Amygdala (tissue), 56 donors: ENCODE measurements at places on chromosomes 2 and 18.

DNA sequence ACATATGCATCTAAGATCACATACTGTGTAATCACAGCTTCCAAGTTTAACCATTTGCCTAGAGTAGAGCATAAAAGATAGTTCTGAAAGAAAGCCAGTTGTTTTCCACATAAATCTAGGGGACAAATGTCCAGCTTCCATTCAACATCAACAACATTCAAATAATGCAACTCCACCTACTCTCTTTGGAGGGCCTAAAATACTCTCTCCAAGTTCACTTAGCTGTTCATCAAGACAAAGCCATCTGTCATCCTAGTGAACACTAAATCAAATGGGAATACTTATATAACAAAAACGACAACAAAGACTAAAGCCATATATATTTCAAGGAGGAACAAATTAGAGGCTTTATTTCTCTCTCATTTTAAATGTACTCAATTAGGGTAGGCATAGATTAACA is 221.5 kb upstream of the CDH2 start:
- DNase-seq, result no peak

DNA sequence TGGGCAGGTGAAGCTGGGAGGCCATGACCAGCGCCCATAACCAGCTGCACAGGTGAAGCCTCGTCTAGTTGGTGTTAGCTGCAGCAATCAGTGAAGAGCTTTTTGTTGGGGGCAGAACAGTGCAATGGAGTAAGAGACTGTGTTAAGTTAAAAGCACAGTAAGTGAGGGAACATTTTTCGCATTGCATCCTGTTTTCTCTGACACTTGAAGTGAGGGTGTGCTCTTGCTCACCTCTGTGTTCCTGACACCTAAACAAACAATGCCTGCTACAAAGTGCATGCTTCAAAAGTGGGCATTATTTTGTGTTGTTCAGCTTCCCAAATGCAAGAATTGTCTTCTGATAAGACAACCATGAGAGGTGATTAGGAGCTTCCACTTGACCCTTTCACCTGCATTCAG is 324.0 kb upstream of the ACVR2A start:
- no peak for DNase-seq

GRCh38 chr2:160097326-160097725 is 34.9 kb upstream of the PLA2R1 start:
- DNase-seq, result no peak

DNA sequence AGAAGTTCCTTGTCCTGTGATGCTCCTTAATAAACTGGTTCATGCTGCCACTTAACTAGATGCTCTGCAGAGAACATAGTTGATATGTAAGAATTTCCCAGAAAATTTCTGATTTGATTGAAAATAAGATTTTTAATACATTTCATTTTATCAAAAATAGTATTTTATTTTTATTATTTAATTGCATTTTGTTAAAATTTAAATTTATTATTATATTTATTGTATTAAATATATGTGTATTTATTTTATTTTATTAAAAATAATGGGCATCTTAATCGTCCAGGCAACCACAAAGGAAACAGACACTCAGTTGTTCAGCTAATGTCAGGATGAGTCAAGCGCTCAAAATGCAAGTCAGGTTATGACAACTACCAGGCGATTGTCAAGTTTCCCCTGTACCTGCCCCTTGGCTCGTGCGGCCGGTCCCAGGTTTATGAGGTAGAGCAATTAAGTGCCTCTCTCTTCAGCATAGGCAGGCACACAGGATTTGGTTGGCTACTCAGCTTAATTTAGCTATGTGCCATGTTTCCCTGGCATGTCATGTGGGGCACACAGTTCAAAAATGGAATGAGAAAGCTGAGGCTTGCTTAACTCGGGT is 361.2 kb downstream of the RND3 start:
- DNase-seq, result no peak

DNA sequence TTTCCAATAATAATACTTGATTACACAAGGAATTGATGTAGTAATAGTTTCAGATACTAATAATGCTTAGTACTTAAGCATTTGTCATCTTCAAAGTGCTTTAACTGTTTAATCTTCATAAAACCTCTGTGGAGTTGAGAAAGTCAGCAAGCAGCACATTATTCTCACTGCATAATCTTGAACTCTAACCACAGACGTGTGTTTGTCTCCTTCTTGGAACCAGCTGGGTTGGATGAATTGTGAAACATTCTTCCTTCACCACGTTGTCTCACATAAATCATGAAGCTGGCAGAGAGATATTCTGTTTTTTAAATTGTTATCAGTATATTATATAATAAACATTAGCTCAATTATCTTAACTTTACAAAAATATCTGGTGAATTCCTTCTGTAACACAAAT is 55.1 kb upstream of the LDAH start:
- no peak for DNase-seq

DNA sequence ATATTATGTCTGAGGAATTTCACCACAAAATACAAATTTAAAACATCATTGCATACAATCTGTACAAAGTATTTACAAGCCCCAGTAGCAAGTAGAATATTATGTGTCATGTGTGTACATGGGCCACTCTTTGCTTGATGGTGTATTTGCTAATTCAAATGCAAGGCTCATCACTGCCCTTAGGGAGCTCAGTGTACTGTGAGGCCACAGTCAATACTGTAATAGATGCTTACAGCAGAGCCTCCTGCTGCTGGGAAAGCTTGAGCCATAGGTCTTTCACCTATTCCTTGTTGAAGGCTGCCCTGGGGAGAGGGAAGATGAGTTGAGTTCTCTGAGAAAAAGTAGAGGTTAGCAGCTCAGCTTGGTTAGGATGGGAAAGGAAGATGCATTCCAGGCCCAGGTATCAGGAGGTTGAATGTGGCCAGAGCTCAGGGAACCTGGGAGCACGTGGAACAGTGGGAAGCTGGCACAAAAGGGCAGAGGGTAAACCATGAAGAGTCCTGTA is 189.6 kb downstream of the LRP1B start:
- no peak for DNase-seq

- DNase-seq, result no peak
Observed at GRCh38 chr2:175227393-175227792, 45.9 kb upstream of the ATP5MC3 start.

GRCh38 chr18:11020161-11020853 is 129.1 kb downstream of the PIEZO2 start:
- no peak for DNase-seq

DNA sequence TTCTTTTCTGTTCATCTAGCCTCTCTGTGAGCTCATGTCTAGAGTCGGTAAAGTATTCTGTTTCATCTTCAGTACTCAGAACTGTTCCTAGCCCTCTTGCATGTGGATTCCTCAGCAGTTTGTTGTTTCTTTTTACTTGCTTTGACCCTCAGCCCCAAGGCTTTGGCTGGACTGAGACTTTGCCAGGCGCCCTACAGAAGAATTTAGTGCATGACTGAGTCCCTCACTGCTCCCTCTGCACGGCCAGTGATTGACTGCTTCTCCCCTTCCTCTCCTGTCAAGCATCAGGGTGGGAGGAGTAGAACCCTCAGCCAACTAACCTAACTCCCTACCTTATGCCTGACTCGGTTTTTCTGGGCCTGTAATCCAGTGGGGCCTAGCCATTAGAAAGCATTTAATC is 109.8 kb downstream of the ESCO1 start:
- no peak for DNase-seq

DNA sequence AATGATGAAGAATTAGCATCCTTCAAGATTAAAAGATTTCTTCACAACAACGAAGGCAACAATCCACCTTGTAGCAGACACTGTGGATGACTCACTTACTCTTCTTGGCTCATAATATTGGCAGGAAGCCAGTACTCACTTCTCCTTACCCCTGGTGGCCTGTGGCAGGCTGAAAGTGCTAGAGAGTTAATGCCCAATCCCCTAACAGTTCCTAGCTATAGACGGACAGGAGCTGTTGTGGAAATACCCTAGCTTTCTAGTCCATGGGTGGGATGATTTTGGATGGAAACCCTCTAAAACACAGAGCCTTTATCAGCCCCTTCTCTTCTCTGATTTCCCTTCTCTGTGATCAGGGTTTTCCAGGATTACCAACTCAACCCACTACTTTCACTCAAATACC is 128.6 kb upstream of the NYAP2 start:
- peak; percentile 6 for DNase-seq

DNA sequence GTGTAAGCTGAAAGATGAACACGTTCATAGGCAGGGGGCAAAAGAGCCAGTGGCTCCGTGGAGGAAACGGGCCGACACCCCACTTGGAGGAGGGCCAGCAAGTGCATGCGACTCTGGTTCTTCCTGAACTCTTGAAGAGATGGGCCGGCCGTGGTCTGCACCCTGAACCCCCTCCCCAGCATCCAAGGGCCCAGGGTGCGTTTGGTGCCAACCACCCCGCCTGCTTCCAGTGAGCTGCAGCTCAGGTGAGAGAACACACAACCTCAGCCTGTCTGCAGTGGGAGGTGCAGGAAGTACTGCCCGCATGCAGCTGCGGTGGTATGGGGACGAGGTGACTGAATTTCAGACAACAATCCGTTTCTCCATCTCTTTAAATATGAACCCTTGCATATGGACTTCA is 58.9 kb downstream of the ADNP2 start:
- DNase-seq, result no peak

- no peak for DNase-seq
Observed at GRCh38 chr2:42102024-42102590, 54.3 kb downstream of the PKDCC start.

GRCh38 chr2:152506843-152507242 is 171.9 kb downstream of the FMNL2 start:
- no peak for DNase-seq

DNA sequence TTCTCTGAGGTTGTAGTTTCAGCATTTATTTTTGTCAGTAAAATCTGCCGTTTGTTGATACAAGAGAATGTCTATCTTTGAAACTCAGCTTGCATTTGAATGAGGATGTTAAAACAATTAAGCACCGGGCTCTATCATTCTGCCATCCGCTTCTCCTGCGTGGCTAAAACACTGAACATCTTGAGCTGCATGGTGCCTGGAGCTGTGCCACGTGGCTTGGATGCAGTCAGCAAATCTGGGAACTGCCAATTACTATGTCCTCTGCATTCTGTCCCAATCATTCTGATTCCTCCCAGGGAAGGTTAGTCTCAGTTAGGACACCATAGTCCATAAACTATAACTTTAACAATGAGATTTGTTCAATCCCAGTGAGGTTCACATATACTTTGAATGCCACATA is 598.4 kb downstream of the FBXO15 start:
- no peak for DNase-seq

- no peak for DNase-seq
Observed at GRCh38 chr18:79588636-79589481, 90.7 kb upstream of the CTDP1 start.
